ENCODE measurements at places on chromosomes 11 and 22.

DNA sequence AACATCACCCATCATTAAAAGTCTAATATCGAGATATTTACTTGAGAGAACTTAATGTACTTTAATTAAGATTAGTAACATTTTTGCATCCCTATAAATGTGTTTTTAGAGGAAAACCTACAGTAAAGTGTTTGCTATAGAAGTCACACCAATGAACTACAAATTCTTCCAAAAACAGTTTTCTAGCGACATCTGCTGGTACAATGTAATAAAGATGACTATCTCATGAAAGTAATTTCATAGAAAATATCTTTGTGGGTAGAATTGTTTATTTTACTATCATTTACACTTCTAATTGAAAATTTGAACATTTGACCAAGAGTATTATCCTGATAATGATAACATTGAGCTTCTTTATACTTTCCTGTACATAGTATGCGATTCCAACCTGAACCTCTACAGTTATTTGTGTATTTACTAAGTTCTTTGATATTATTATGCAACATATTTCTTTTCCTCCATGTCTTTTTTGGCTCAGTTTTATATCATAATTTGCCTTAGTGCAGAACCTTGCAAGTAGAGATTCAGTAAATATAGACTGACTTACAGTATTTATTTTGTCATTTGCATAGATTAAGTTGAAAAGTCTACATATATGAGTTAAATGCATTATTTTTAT lies 252.7 kb downstream of the TMEM135 start:
- no peak for DNase-seq

DNA sequence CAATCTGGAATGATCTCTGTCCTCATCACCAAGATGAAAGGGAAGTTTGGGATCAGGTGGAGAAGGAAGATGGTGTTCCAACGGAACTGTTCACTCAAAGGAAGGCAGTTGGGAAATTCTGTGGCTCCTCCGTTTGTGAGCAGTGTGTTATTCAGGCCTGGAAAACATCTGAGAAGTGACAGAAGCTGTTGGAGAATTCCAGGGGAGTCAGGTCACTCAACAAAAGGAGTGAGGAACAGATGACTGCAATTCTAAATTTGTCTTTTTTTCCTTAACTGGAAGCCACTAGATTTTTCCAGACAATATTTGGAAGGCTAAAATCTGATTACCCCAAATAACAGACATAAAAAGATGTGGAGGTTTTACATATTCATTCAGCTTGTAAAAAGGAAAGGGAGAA lies 107.8 kb downstream of the CD44 start:
- no peak for DNase-seq

- DNase-seq = no peak
Observed at GRCh38 chr11:7668911-7669310, 4.4 kb downstream of the CYB5R2 start.

GRCh38 chr11:34067383-34068065 lies 16.0 kb downstream of the CAPRIN1 start:
- DNase-seq = no peak

GRCh38 chr22:45334528-45334927 lies 24.8 kb downstream of the FAM118A start:
- no peak for DNase-seq

DNA sequence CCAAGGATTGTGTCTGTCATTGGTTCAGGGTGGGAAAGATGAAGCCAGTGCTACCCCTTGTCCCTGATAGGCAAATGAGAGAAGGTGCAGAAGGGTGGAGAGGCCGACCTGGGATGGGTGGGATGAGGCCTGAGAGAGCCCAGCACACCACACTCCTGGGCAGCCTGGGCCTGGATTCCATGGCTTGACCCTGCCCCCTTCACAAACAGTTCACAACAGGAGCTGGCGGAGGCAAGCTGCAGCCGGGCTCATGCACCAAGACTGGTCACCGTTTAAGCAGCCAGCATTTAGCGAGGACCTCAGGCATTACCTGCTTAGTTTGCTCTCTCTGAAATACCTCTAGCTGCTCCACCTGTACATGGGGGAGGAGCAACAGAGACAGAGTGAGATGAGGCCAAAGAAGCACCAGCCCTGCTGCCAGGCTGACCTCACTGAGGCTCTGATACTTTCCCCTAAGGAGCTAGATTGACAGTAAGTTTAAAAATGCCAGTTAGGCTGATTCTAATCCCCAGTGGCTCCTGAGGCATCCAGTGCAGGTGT lies 13.5 kb downstream of the IL18BP start:
- no peak for DNase-seq

DNA sequence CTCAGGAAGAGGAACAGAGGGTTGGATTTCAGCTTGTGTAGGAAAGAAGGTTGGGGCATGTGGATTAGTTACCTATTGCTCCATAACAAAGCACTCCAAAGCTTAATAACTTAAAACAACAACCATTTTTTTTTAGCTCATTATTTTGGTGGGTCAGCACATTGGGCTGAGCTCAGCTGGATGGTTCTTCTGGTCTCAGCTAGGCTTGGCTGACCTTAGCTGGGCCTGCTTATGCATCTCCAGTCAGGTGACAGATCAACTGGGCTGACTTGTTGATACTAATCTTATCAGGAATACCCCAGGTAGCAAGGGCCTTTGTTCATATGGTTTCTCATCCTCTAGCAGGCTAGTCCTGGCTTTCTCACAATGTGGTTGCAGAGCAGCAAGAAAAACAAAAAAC lies 106.4 kb downstream of the C11orf91 start:
- no peak for DNase-seq

GRCh38 chr11:1146365-1146764 lies 11.4 kb upstream of the MUC5AC start:
- DNase-seq = no peak

Data from stimulated activated naive B cell treated with anti-CD40 and anti-IgM and Interleukin-4, amounts not matched to agents 10 μg/mL and 1 μg/mL and 100 μg/mL, for 72 hours (primary cell).